ENCODE measurements at places on chromosomes 5 and 9. TPM values are rescaled to one million over a fixed set of nuclear protein-coding genes. Genes with fewer than 3 reads are reported as not detected.

DNA sequence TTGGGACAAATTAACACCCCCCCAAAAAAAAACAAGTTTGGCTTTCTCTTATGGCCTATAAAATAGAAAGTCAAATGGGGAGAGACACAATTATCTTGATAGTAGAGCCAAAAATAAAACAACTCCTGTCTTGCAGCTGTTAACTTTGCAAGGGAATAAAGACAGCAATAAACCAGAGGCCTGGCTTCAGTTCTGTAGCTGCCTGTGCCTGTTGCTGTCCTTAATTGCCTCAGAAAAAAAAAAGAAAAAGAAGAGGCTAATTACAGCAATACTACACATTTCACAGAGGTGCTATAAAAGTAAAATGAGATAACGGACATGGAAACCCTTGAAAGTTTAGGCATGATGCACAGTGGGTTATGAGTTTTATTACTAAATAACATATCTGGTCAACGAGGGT is 170.7 kb upstream of the IRX1 start:
- no peak for DNase-seq
- H3K36me3 ChIP-seq = no peaks in the 10 kb centered on the region
- H3K27ac ChIP-seq = no peak overlapping the region
- no peak overlapping the region for H3K4me3 ChIP-seq
- no peaks in the 10 kb centered on the region for H3K4me1 ChIP-seq
- H3K27me3 ChIP-seq = peaks cover 2% of the 10 kb centered on the region

GRCh38 chr5:173602423-173602822 is 14.0 kb downstream of the BOD1 start:
- H3K27ac ChIP-seq = no peak overlapping the region
- no peaks in the 10 kb centered on the region for H3K27me3 ChIP-seq
- no peak overlapping the region for H3K4me3 ChIP-seq
- no peaks in the 10 kb centered on the region for H3K4me1 ChIP-seq

GRCh38 chr5:59547731-59548130 is 345.8 kb downstream of the PDE4D start:
- H3K36me3 ChIP-seq = no peaks in the 10 kb centered on the region
- peaks cover 18% of the 10 kb centered on the region for H3K4me1 ChIP-seq
- H3K27me3 ChIP-seq = no peaks in the 10 kb centered on the region
- no peak overlapping the region for H3K4me3 ChIP-seq

FGD3 gene
- 5.3 TPM for total RNA-seq
